ENCODE measurements at places on chromosomes 13 and 19.

DNA sequence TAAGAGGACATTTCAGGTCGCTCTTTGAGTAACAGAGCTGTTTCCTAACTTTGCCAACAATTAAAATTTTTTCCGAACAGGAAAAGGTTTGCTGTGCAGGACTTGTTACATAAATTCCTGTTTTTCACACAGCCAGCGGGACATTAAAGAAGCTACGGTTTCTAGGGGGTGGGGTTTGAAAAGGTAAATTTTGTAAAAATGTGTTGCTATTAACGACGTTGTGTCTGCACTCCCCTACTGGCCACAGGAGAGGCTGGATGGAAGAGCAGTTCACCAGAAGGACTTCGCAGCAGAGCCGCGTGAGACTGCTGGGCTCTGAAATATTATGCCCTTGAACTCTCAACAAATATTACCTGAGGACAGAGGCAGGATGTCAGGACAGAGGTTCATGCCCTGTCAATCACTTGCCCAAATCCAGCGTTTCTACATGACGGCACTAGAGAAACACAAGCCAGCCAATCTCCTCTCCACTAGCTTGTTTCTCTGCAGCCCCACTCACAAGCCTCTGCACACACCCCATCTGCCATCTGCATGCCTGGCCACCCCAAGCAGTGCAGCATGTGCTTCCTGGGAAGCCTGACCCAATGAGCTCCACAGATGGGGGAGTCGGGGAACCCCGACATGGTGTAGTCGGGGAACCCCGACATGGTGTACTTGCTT, 102.0 kb downstream of the FOXO1 start:
- no peak for DNase-seq

DNA sequence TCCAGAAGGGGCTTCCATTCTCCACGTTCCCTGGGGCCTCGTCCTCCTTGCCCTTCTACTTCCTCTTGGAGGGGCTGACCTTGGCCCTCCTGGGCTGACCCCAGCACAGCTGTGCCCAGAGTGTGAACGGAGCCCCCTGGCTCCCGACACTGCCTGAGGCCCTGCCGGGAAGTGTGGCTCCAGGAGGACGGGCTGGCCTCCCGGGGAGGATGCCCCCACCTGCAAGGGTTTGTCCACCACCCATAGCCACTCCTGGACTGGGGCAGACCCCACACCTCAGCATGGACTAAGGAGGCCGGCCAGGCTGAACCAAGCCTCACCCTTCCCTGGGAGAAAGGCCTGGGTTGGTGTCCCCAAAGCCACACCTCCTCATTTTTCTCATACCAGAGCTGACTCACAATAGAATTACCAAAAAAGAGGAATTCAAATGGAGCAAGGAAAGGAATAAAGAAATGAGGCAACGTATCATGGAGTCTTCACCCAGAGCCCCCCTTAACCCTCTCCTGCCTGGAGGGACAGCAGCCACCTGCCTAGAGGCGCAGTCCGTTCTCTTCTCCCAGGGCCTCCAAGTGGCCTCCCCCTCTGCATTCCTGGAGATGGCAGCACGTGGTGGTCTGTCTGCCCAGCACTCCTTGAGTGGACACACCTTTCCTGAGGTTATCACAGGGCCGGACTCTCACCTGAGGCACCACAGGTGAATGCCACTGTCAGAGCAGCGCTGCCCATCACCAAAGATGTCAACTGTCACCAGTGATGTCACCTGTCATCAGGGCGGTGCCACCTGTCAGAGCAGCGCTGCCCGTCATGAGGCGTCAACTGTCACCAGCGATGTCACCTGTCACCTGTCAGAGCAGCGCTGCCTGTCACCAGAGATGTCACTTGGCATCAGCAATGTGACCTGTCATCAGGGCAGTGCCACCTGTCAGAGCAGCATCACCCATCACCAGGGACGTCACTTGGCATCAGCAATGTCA, 3.1 kb upstream of the C13orf46 start:
- DNase-seq: no peak

DNA sequence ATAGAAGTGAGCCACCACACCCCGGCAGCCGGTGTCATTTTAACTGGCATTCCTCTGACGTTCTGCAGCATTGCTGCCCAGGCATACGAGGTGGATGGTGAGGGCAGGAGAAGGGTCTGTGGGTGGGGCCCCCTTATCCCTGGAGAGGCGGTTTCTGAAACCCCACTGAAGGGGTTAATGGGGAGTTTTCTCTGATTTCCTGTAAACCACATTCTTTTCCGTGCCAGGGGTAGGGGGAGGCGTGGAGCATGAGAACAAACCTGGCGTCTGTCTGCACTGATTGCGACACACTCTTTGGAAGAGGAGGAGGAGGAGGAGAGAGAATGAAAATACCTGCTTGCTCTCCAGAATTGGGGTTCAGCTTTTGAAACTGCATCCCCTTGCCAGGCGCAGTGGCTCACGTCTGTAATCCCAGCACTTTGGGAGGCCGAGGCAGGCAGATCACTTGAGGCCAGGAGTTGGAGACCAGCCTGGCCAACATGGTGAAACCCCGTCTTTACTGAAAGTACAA, 2.7 kb upstream of the C3 start:
- DNase-seq: no peak

DNA sequence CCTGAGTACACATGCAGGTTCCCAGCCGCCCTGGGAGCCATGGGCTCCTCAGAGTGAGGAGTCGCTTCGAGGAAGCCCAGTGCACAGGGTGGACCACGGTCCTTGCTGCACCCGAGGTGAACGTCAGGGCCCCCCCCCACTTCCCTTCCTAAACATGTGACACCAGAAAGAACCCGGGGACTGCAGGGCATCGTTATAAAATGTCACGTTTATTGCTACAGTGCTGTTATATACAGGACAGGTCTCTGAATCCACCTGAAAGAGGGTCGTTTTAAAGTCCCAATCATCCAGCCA, 3.8 kb upstream of the UQCR11 start:
- no peak for DNase-seq

DNA sequence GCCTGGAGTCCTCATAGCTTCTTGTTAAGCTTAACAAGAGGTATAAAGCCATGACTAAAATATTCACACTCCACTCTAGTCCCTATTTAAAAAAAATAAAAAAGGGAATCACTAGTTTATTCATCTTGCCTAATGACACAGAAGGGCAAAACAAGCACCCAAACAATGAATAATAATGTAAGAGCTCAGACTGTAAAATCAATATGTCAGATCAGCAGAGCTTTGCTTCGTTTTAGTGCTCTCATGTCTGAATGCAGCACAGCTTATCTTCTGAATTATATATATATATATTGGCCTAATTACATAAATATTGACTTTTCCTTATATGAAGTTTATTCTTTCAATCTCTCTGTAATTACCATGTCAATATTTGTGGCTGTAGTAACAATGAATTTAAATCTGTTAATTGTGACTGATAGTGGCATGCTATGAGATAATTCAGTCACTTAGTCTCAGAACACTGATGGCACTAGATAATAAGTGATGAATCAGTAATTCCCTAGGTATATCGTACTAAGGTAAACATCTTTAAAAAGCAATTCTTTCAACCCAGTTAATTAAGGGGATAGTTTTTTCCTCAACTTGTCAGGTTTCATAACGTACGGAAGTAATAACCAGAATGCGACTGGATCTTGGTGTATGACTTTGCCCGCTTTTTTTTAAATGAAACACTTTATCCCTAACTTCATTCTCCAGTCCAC, 361.9 kb upstream of the GPC6 start:
- no peak for DNase-seq

DNA sequence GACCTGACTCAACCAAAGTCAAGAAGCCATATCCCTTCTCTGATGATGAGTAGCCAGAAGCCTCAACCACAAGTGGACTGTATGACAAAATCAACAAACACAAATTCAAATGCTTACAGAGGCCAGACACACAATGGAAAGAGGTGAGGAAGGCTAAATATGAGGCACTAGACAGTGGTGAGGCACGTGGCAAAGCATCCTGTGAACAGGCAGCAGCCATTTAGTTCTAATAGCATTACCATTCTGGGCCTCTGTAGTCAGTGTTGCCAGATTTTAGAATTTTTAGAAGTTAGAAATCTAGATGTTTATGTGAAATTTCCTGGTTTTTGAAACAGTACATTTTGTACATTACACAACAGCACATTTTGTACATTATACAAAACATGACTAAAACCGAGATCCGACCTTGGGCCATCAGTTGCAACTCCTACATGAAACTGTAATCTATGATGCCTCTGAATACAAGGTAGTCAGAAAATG, 403.3 kb downstream of the COG6 start:
- DNase-seq: no peak

DNA sequence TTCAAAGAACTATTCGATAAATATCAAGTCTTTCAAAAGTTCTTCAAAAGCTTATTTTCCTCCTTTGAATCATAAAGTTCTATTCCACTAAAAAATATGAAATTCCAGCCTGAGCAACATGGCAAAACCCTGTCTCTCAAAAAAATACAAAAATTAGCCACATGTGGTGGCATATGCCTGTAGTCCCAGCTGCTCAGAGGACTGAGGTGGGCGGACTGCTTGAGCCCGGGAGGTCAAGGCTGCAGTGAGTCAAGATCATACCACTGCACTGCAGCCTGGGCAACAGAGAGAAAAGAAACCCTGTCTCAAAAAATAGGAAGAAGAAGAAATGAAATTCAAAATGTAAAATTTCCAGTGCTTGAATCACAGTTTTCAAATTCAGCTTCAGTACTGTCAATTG, 24.6 kb downstream of the CAB39L start:
- no peak for DNase-seq

GRCh38 chr19:39171479-39172465, 25.0 kb upstream of the NCCRP1 start:
- no peak for DNase-seq

DNA sequence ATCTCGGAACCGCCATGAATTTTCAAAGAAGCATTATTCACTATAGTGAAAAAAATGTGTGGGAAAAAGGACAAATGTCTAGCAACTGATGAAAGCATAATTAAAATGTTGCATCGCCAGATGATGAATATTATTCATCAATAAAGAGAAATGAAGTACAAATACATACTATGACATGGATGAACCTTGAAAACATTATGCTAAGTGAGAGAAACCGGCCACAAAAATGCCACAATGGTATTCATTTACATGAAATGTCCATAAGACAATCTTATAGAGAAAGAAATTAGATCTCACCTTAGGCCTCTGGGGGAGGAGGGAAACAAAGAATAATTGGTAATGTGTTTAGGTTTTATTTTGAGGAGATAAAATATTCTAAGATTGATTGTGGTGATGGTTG, 645.0 kb downstream of the EFNB2 start:
- no peak for DNase-seq

DNA sequence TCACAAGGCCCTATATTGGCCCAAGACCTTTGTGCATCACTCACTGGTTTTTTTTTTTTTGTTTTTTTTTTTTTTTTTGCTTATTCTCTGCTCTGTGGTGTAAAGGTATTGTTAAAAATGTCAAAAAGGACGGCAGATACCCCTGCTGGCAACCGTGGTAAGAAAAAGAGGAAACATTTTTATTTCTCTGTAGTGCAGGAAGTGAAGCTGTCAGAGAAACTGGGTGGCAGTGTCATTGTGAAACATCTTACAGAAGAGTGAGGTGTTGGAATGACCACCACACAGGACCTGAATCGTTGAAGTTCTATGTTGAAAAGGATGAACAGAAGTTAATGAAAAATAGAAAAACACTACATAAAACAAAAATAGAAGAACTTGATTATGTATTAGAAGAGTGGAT, 346.4 kb downstream of the FGF9 start:
- no peak for DNase-seq

DNA sequence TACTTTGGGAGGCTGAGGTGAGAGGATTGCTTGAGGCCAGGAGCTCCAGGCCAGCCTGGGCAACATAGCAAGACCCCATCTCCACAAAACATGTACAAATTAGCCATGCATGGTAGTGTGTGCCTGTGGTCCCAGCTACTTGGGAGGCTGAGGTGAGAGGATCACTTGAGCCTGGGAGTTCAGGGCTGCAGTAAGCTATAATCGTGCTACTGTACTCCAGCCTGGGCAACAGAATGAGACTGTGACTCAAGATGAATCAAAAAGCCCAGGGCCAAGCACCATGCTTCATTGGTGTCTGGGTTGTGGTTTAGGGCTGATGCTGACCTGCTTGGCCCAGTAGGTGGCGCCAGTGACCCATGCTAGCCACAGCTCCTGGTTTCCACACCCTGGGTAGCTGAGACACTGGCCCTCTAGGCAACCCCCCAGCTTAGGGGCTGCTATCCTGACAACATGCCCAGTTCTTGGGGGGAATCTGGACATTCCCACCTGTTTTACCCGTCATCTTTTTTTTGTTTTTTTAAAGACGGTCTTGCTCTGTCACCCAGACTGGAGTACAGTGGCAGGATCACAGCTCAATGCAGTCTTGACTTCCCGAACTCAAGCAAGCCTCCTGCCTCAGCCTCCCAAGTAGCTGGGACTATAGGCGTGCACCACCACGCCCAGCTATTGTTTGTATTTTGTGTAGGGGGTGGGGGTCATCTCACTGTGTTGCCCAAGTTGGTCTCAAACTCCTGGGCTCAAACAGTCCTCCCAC, 5.5 kb downstream of the CCDC124 start:
- DNase-seq: peak; percentile 70

All from Caco-2 (cell line).